HCT116 (cell line): ENCODE measurements at places on chromosomes 5 and 9. TPM values are rescaled to one million over a fixed set of nuclear protein-coding genes. Genes with fewer than 3 reads are reported as not detected.

GRCh38 chr5:29218138-29218537, 1975.3 kb upstream of the CDH6 start:
- no peak overlapping the region for H3K27ac ChIP-seq
- DNase-seq: no peak
- H3K36me3 ChIP-seq: no peaks in the 10 kb centered on the region
- H3K4me3 ChIP-seq: no peak overlapping the region

Gene SHISAL2B
- total RNA-seq: not detected

Gene MEF2C
- total RNA-seq: 13.0 TPM

Gene FOXI1
- total RNA-seq: not detected

Gene SPINK4
- total RNA-seq: not detected

GRCh38 chr5:111461255-111461671, 51.1 kb downstream of the STARD4 start:
- H3K27ac ChIP-seq: no peak overlapping the region
- no peaks in the 10 kb centered on the region for H3K36me3 ChIP-seq
- H3K27me3 ChIP-seq: no peaks in the 10 kb centered on the region
- no peaks in the 10 kb centered on the region for H3K4me1 ChIP-seq
- DNase-seq: no peak
- no peak overlapping the region for H3K4me3 ChIP-seq
